Thyroid gland (tissue), 4 donors: ENCODE measurements at places on chromosomes 3 and 15. TPM values are rescaled to one million over a fixed set of nuclear protein-coding genes. Genes with fewer than 3 reads are reported as not detected.

IL5RA gene
- total RNA-seq, result not detected

ZNF80 gene
- not detected for total RNA-seq

DNA sequence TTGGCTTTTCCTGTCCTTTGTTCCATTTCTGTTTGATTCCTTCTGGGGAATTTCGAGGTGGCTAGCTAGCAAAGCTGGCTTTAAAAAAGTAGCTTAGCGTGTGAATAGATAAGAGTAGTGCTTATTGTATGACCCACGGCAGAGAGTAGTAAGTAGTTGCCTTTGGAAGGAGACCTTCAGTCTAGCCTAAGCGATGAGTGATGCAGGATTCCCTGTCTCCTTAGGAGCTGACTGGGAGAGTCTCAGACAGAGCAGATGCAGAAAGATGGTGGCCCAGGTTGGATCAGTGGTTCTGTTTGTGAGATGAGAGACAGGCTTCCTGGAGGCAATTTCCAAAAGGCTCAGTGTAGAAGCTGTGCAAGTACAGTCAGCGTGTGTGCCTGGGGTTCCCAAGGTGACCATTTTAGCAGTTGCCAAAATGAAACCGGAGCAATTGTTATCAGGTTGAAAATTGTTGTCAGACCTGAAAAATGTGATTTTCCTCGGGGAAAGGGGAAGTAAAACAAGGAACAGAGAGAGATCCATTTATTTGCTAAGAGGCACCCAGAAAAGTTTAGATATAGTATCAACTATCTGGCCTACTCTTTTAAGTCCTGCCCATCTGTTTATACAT, 681 bp upstream of the IL5RA start:
- no peak for DNase-seq
- H3K27ac ChIP-seq, result no peak overlapping the region
- no peaks in the 10 kb centered on the region for H3K4me1 ChIP-seq
- no peaks in the 10 kb centered on the region for H3K27me3 ChIP-seq
- no peak overlapping the region for H3K4me3 ChIP-seq

CPNE9 gene
- not detected for total RNA-seq

ATP8B4 gene
- 5.2 TPM for total RNA-seq

GRCh38 chr15:53963801-53964200, 14.4 kb upstream of the UNC13C start:
- H3K36me3 ChIP-seq, result no peaks in the 10 kb centered on the region
- no peak overlapping the region for H3K27ac ChIP-seq
- no peaks in the 10 kb centered on the region for H3K27me3 ChIP-seq
- DNase-seq, result no peak
- peaks cover 6% of the 10 kb centered on the region for H3K4me1 ChIP-seq
- H3K4me3 ChIP-seq, result no peak overlapping the region

LCTL gene
- total RNA-seq, result not detected

DNA sequence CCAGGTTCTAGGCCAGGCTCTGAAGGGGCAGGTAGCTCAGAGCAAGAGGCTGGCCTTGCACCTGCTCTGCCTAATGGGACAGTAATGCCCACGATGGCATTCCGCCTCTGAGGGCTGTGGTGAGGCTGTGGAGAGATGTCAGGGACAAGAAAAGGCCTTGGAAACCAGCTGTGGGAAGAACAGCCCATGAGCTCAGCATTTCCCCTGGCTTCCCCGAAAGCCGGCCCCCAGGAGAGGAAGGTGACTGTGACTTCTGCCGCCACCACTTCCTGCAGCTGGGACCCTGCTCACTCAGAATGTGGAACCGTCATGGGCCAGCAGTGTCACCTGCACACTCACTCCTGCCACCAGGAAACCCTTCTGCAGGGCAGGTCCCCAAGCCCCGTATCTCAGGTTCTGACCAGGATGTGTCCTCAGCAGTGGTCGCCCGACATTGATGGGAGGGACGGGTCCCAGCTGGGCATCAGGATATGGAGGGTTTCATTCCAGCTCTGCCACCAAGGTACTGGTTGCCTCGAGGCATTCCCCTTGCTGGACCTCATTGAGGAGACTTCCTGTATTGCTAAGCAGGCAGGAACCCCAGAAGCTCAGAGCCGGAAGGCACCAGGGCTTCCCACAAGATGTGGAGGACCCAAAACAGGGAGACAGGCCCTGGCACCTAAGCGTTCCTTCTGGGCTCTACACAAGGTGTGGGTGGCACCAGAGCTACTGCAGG, 30.7 kb downstream of the SEMA7A start:
- H3K4me1 ChIP-seq, result no peaks in the 10 kb centered on the region
- no peak overlapping the region for H3K27ac ChIP-seq
- no peaks in the 10 kb centered on the region for H3K36me3 ChIP-seq
- DNase-seq, result no peak
- H3K4me3 ChIP-seq, result no peak overlapping the region
- H3K27me3 ChIP-seq, result no peaks in the 10 kb centered on the region
